ENCODE measurements at places on chromosomes 2 and 18.

DNA sequence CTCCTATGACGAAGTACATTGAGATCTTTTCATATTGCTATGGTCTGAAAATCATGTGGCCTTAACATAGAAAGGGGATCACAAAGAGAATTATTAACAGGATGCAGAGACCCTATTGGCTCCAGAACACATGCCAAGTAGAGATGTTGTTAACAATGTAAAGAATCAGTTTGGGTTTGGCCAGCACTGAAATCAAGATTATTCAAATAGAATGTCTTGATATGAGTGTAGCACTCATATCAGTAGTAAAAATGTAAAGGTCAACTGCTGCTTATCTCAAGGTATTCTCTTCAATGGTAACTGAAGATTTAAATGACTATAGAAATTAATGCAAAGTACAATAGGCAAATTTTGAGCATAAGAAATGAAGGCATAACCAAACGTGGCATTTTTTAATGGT is 262.8 kb downstream of the PTH2R start:
- DNase-seq, result no peak

GRCh38 chr2:129888461-129888860 is 91.0 kb upstream of the RAB6C start:
- DNase-seq, result no peak

GRCh38 chr2:101809698-101810097 is 112.2 kb downstream of the MAP4K4 start:
- DNase-seq, result no peak

DNA sequence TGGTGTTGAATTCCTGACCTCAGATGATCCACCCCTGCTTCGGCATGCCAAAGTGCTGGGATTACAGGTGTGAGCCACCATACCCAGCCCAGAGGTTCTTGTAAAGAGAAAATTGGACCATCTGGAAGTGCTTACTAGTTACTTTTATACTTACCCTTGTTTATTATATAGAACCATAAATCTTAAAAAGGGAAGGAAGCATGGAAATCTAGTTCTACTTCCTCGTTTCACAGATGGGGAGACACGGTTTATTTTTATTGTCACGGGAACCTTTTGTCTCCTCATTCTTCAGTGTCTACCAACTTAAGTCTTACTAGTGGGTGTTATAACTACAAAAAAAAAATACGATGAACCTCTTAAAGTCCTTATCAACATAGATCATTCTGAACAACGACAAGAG is 45.8 kb upstream of the PDK1 start:
- peak; percentile 94 for DNase-seq

- no peak for DNase-seq
Observed at GRCh38 chr2:224444783-224445182, 42.9 kb upstream of the FAM124B start.

DNA sequence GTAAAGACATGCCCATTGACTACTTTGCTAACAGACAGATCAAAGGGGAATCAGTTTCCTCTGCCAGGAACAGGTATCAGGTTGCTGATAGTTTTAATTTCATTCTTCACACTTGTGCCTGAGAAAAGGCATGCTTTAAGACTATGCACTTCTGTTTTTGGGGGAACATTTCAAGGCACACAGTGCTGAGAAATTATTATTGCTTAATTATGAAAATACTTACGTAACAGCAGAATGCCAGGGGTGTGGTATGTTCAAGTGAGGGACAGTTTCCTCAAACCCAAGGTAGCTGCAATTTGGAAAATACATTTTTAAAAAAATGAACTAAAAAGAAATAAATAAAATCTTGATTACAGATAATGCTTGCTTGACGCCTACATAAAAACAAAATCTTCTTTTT is 1746.1 kb upstream of the PIK3C3 start:
- DNase-seq, result peak; percentile 25

DNA sequence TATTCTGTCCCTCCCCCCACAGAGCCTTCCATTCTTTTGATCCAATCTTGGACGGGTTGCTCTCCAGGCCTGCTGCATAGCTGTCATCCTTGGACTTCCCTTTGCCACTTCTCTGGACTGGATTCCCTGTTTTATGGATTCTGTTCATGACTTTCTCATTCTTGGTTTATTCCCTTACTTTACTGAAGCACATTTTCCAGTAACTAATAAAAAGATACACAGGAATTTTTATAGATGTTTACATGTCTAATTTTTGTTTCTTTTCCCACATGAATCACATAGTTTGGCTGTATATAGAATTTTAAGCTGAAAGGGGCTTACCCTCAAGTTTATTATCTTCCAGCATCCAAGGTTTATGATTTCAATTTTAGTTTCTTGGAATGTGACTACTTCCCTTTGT is 37.9 kb downstream of the GDF7 start:
- DNase-seq, result no peak

- DNase-seq, result no peak
Observed at GRCh38 chr2:148561389-148561788, 83.2 kb upstream of the EPC2 start.
